ENCODE measurements at places on chromosomes 1 and 21.

DNA sequence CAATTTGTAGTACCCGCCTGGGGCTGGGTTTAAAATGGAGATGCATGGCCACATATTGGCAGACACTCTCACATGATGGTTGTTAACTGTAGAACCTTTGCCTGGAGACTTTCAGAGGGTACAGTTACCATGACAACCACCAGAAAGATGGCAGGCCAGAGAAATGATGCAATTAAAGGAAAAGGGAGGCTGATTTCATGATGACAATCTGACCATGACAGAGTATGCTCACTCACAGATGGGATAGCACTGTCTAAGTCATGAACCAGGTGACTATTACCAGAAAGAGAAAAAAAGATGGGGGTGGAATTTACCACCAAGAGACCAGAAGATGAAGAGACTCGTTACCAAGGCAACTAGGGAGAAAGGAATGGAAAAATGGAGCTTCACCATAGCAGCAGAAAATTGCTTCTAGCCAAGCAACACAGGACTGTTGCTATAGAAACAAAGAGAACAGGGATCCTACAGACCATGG is 3.5 kb upstream of the TRIT1 start:
- no peak for DNase-seq

DNA sequence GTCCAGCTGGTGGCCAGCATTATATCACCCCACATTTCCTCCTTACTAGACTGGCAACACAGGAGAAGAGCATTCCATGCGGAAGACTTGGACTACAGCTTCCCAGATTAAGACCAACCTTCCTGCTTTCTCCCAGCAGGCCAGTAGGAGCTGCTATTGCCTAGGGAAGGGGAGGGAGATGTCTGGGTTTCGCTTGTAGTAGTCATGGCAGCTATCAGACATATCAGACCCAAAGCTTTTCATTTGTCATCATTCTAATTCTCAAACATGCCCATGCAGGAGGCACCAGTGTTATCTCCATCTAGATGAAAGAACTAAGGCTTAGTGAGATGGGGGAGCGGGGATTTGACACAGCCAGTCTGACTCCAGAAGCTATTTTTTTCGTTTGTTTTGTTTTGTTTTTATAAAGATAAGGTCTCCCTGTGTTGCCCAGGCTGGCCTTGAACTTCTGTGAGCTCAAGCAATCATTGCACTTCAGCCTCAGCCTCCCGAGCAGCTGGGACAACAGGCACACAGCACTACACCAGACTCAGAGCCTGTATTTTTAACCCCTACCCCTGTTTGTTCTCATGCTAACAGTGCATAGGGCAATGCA is 4.5 kb downstream of the PLA2G2A start:
- DNase-seq, result peak; percentile 8

GRCh38 chr1:43853161-43853921 is 80.3 kb upstream of the ARTN start:
- no peak for DNase-seq

DNA sequence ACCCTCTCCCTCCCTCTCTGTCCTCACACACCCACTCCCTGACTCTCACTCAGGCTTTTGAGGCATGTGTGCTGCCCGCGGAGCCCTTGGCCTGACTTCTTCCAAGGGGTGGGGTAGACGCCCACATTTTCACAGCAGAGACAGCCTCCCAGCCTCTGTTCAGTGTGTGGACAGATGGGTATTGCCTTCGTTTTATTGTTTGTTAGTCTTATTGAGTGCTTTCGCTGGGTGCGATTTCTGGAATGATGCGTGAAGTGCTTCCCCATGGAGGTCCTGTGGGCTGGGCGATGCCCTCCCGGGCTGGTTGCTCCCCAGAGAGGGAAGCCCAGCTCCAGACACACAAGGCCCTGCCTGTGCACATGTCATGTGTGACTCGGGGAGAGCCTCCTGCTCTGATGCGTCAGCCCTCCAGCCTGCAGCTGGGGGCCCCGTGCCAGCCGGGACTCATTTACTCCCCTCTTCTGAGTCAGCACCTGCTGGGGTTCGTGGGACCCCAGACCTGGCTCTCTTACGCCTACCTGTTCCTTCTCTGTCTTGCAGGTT is 14.7 kb downstream of the PDXK start:
- DNase-seq, result no peak

- DNase-seq, result no peak
These were observed 36.3 kb upstream of the SUCO start for GRCh38 chr1:172496678-172497077.

DNA sequence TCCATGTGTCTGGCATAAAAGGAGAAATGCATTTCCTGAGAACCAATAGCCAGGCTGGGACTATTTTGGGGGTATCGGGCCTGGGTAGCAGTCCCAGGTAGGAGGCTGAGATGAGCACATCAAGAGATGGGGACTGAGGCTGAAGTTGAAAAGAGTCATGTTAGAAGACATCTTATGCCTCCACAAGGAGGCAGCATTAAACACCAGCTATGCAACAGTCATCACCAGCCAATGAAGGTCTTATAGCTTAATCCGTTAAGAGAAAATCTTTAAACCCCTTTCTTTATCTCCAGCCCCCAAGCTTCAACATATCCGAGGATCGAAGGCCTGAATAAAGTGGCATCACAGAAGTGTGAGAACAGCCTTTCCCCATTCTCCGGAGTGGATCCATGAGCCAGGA is 640.7 kb upstream of the PTBP2 start:
- no peak for DNase-seq

DNA sequence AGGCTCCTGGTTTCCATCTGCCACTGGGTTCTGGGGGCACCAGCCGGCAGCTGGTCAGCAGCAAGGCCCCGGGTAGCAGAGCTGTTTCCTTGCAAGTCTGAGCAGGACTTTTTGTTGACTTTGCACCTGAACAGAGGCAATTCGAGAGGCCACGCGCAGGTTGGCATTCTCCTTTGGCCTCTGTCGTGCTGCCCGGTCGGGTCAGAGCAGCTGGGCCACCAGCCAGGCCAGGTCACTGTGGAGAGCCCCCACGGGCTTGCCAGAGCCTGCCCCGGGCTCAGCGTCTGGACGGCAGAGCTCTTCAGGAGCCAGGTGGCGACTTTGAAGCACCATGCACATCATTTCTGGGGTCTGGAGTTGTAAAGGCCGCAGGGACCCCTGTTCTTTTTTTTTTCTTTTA is 28.4 kb upstream of the TMEM52 start:
- DNase-seq, result no peak

- DNase-seq, result no peak
These were observed 22.3 kb upstream of the SNRPE start for GRCh38 chr1:203839081-203839480.

- no peak for DNase-seq
These were observed at the start of gene LCE7A for GRCh38 chr1:152859696-152860095. LCE7A (plus strand) TSS chr1:152859996; CDS start chr1:152860698, 702 bp downstream.

DNA sequence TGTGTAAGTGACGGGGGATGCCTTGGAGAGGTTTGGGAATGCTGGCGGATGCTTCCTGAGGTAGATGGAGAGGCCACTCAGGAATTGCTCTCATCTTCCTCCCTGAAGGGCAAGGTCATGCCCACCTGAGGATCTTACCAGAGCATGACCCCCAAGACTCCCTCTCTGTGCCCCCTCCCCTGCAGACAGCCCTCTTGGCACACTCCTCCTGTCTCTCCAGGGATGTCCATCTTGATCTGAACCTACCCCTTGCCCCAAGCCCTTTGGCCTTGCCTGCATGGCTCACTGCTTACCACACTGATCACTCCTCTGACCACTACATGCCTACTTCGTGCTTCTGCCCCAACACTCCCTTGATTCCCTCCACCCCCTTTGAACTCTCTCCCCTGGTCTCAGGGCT is 17.9 kb upstream of the MPL start:
- no peak for DNase-seq

DNA sequence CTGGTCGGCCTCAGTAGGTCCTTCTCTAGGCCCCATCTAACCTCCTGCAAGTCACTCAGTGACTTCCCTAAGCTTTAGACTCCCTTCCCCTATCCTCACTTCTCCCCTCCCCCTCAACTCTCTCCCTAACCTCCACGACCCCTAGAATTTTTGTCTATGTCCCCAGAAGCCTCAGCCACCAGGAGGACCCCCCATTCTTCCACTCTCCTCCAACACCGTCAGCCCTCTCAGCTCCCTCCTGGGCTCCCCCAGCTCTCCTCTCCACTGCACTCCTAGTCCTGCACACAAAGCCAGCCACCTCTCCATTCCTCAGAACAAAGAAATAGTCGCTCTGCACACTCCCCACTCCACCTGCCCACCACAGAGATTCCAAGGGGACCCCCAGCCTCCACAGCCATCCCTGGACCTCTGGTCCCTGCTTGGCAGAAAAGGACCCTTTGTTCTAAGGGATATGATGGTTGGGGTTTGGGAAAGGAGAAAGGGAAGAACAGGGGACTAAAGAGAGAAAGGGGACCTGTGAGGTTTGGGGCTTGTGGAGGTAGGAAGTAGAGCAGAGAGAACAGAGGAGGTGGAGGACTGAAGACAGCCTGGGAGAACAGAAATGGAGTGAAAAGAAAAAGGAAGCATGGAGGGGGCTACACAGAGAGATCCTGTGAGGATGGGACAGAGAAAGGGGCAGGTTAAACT is 2.8 kb downstream of the ARHGEF2 start:
- no peak for DNase-seq

GRCh38 chr1:63868268-63868781 is 94.5 kb downstream of the ROR1 start:
- DNase-seq, result no peak

GRCh38 chr1:42957880-42958487 is 684 bp downstream of the SLC2A1 start:
- DNase-seq, result peak; percentile 60

DNA sequence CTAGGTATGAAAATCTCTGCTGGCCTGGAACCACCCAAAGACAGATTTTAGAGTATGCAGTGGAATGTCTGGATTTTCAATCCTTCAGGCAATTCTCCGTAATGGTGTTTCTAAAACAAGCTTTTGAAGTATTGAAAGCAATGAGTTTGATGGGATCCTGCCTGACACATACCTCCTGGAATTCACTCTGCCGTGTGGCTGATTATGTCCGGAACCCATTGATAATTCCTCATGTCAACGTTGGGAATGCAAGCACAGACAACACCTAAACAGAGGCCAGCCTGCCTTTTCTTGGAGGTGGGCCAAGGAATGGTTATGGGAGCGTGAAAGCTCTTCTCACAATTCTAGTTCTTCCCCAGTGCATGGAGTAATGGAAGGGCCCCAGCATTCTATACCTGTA is 168.9 kb upstream of the HMCN1 start:
- DNase-seq, result no peak

- no peak for DNase-seq
These were observed 18.3 kb downstream of the ST6GALNAC3 start for GRCh38 chr1:76092812-76093211.

DNA sequence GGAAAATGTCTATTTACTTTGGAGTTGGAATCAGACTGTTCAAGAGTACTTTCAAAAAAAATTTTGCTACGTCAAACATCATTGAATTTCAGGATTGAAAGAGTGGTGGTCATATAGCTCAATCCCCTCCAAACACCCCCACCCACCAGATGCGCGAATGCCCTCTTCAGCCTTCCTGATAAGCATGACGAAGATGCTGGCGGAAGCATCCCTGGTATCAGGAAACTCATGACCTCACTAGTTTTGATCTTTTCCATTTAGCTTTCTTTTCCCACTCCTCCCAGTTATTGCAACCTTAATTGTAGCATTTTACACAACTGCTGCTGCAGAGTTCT is 104.4 kb downstream of the LEPR start:
- no peak for DNase-seq

GRCh38 chr1:117161887-117162286 is 40.3 kb upstream of the TRIM45 start:
- no peak for DNase-seq

DNA sequence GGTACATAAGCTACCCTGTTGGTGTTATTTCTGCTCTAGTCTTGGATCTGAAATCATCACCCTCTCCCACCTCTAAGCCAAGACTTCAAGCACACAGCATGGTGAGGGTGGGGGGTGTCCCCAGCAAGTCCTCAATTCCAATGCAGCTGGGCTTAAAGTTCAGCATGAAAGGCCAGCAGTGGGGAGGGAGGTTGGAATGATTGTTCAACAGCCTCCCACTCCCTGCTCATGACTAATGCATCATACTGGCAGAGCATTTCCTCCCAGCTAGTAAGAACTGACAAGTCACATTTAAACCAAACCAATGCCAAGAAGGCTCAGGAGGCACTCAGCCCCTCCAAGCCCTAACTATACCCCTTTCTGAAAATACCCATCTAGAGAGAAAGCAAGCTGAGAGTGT is 50.1 kb downstream of the TIAM1 start:
- DNase-seq, result peak; percentile 40

- peak; percentile 11 for DNase-seq
These were observed 465 bp downstream of the HUNK start for GRCh38 chr21:31873275-31873695.

Measured in stimulated activated CD4-positive, alpha-beta T cell treated with anti-CD3 and anti-CD28 coated beads, Interleukin-12 subunit alpha, Interleukin-12 subunit beta, amount 100 ng/mL, for 24 hours (primary cell).